ENCODE measurements at places on chromosomes 16 and 17.

DNA sequence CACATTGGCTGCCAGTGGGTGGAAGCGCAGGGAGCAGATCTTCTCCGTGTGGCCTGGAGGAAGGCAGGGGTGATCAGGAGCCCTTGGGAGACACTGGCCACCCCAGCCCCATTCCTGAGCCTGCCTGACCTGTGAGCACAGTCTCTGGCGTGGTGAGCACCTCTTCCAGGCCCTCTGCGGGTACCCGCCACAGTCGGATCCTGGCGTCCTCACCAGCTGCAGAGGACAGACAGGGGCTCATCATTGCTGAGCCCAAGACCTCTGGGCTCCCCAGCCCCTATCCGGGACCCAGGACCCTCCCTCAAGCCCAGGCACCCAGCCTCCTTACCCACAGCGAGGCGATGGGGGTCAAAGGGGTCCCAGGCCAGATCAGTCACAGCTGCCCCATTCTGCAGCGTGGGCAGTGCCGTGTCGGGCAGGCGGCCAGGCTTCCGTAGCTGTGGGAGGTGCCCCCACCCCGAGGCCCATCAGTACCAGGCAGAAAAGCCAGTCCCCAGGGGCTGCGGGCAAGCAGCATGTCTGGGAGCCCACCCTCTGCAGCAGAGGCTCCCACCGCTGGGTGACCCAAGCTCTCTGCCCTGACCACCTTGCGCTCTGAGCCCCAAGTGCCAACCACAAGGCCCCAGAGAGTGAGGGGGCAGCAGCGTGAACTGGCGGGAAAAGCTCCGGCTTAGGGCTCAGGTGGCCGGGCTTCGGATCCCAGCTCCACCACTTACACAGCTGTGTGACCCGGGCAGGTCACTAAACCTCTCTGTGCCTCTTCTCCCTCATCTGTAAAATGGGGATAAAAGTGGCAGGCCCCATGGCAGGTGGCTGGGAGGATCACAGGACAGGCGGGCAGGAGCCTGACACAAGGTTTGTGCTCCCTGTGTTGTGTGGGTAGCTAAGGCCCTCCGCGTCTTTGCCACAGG lies 10.2 kb upstream of the PAM16 start:
- DNase-seq, result no peak

DNA sequence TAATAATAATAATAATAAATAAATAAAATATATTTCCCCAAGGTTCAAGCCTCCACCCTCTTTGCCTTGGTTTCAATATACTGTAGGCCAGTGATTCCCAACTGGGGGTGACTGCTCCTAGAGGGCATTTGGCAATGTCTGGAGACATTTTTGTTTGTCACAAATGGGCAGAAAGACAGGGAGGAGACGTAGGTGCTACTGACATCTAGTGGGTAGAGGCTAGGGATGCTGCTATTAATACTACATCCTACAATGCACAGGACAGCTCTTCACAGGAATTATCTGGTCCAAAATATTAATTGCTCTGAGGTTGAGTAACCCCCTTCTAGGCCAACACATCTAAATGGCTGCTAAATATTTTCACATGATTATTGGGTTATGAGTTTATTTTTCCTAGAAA lies 12.8 kb upstream of the PRR14 start:
- no peak for DNase-seq

DNA sequence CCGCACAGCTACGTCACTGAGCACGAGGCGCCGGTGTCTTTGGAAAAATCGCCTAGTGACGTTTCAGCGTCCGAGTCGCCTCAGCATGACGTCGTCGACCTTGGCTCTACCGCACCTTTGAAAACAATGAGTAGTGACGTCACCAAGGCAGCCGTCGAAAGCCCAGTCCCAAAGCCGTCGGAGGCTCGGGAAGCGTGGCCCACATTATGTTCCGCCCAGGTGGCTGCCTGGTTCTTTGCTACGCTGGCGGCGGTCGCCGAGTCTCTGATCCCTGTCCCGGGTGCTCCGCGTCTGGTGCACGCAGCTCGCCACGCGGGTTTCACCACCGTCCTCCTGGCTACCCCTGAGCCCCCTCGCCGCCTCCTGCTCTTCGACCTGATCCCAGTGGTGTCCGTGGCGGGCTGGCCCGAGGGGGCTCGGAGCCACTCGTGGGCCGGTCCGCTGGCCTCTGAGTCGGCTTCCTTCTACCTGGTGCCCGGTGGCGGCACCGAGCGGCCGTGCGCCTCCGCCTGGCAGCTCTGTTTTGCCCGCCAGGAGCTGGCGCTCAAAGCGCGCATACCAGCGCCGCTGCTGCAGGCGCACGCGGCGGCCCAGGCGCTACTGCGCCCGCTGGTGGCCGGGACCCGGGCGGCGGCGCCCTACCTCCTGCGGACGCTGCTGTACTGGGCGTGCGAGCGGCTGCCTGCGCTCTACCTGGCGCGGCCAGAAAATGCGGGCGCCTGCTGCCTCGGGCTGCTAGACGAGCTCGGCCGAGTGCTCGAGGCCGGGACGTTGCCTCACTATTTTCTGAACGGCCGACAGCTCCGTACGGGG lies 1.5 kb downstream of the TMEM102 start:
- DNase-seq, result peak; percentile 79

DNA sequence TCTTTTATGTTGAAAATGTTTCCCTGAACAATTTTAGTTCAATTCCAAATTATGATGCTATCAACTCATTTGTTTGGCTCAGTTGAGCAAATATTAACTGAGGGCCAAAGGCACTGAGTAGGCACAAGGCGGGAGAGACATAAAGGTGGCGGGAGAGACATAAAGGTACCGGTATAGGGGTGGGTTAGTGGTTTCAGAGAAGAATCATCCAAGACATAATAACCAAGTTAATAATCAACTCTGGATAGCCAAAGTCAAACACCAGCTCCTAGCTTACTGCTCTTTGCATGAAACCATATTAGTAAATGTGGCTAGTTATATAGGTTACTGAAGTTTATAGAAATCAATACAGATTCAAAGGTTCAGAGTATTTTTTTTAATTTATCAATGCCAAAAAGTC lies 91.7 kb downstream of the RPGRIP1L start:
- DNase-seq, result no peak

- DNase-seq, result no peak
Measured at GRCh38 chr16:463071-463470, 37.6 kb downstream of the RAB11FIP3 start.

DNA sequence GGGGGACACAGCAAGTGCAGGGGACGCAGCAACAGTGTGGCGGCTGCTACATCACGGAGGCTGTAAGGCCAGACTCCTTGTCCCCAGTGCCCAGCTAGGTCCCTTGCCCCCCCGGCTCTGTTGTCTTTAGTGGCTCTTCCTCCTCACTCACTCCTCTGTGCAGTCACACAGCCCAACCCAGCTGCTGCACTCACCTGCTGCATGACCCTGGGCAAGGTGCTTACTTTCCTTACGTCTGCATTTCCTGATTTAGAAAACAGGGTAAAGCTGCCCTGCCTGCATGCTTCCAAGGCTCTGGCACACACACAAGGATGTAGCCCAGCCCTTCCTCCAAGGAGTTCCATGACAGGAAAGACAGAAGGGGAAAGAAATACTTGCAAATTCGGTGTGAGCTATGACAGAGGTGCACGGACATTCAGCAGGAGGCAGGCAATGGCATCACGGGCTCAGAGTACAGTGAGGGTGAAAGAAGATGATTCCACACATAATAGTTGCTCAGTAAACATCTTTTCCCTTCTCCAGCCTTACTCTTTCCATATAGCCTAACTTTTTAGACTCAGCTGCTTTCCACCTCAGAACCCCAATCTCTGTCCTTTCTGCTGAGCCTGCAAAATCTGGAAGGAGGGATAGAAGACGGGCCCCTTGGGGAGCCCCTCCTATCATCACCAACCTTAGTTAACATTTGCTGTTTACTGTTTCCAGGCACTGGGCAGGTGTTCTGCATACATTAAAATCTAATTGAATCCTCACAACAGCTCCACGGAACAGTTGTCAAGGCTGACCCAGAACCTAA lies 150.9 kb downstream of the MRM1 start:
- DNase-seq, result no peak

- no peak for DNase-seq
Measured at GRCh38 chr17:73797594-73798110, 153.4 kb upstream of the SDK2 start.

GRCh38 chr16:82639263-82639662 lies 12.5 kb downstream of the CDH13 start:
- no peak for DNase-seq

DNA sequence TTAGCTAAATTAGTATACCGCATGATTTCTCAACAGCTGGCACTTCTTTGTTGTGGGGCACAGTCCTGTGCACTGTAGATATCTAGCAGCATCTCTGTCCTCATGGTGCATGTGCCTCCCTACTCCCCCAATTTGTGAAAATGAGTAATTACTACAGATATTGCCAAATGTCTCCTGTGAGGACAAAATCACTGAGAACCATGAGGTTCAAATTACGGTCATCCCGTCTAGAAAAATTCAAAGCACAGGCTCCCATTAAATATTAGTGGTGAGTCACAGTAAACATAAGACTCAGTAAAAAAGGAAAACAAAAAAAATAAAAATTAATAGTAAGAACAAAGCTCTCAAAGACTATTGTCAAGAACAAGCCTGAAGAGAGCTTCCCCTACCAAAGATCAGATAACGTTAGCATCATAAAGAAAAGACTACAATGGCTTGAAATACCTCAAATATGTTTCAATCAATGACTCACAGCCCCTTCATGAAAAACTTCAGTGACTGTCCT lies 57.8 kb downstream of the STH start:
- no peak for DNase-seq

GRCh38 chr17:31678431-31678830 lies 180.6 kb downstream of the COPRS start:
- no peak for DNase-seq

GRCh38 chr17:50868140-50868438 lies 1.9 kb upstream of the TOB1 start:
- no peak for DNase-seq

GRCh38 chr17:62744259-62744658 lies 63.9 kb downstream of the MARCHF10 start:
- DNase-seq, result no peak

GRCh38 chr17:67575325-67575724 lies 142.4 kb upstream of the NOL11 start:
- no peak for DNase-seq

- DNase-seq, result peak; percentile 90
Measured at GRCh38 chr17:14308965-14309879, 8.3 kb downstream of the HS3ST3B1 start.

- DNase-seq, result no peak
Measured at GRCh38 chr16:75485230-75486013, 9.8 kb downstream of the CHST6 start.

DNA sequence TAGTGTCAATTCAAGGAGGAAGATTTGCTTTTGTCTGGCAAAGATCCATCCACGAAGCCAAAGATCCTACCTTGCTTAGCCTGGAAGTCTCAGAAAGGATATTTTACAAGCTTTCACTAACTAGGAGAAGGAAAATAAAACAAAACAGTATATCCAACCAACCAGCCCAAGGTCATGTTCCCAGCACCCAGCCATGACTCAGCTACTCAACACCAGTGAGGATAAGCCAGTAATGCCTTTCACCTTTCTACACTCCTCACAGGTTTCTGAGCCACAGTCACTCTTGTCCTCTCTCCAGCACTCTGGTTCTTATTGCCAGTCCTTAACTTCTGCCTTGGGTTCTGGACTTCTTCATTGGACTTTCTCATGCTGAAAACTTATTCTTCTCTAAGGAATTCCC lies 116.2 kb downstream of the CDH11 start:
- no peak for DNase-seq

- DNase-seq, result no peak
Measured at GRCh38 chr16:11833951-11834695, 17.2 kb downstream of the RSL1D1 start.

DNA sequence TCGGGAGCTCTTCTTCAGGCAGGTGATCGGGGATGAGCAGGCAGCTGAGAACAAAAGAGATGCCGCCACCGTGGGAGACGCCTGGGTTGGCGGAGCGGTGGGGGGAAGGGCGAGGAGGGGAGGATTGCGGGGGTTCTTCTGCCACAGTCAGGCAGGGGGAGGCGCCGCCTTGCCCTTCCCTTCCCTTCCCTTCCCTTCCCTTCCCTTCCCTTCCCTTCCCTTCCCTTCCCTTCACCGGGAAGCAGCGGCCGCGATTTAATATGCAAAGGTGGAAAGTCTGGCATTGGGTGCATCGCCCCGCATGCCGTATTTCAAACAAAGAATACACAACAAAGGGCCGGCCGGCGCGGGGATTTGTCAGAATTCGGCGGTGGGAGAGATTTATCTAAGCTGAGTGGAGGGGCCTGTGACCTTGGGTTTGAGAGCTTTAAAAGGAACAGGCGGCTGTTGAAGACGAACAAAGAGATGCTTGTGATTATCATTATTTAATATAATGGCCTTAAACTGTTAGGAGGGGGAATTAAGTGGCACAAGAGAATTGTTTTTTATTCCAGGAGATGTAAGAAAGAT lies 262.3 kb upstream of the TNRC6C start:
- no peak for DNase-seq

DNA sequence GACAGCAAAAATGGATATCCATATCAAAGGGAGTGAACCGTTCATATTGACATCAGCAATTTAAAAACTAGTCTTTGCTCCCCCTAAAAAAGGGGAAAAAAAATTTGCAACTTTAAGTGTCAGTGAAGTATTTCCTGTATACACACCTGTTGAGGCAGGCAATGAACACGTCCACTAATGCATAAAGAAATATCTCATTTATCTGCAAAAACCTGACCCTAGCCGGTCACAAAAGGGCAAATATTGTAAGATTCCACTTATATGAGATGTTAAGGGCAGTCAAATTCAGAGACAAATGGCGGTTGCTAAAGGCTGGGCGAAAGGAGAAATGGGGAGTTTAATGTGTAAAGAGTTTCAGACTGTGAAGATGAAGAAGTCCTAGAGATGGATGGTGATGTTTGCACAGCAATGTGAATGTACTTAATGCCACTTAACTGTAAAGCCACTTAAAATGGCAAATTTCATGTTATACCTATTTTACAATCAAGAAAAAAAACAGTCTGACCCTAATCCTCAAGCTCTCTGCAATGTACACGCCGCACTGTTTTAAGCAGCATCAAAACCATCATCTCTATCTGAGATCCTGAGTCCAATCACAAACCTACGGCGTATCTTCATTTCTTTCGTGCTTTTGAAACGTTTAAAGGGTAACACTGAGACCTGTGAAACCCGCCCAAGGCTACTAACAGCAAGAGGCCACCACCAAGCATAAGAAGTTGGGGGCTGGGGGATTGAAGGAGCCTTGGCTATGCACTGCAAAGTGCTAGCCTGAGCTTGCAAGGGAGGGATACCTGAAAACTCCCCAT lies 1.1 kb downstream of the PARN start:
- DNase-seq, result no peak

GRCh38 chr17:2028234-2028614 lies 1.7 kb upstream of the DPH1 start:
- no peak for DNase-seq

GRCh38 chr17:18117982-18118975 lies 9.7 kb downstream of the MYO15A start:
- DNase-seq, result no peak

GRCh38 chr16:86576591-86577313 lies 1.6 kb upstream of the FOXL1 start:
- no peak for DNase-seq

- peak; percentile 26 for DNase-seq
Measured at GRCh38 chr17:45149669-45150664, 1.7 kb downstream of the HEXIM1 start.

- no peak for DNase-seq
Measured at GRCh38 chr17:41404024-41404671, 6.7 kb upstream of the KRT31 start.

- DNase-seq, result no peak
Measured at GRCh38 chr17:43816336-43817320, 16.3 kb downstream of the MPP3 start.

All from activated CD4-positive, alpha-beta T cell treated with anti-CD3 and anti-CD28 coated beads, Interleukin-2, amount 50 U/mL, for 1 hour (primary cell).